Activated CD4-positive, alpha-beta T cell treated with anti-CD3 and anti-CD28 coated beads for 1 hour (primary cell): ENCODE measurements at places on chromosomes 7 and 10.
A peak's percentile ranks its signal among the peaks of the same experiment; 100 is the strongest.

DNA sequence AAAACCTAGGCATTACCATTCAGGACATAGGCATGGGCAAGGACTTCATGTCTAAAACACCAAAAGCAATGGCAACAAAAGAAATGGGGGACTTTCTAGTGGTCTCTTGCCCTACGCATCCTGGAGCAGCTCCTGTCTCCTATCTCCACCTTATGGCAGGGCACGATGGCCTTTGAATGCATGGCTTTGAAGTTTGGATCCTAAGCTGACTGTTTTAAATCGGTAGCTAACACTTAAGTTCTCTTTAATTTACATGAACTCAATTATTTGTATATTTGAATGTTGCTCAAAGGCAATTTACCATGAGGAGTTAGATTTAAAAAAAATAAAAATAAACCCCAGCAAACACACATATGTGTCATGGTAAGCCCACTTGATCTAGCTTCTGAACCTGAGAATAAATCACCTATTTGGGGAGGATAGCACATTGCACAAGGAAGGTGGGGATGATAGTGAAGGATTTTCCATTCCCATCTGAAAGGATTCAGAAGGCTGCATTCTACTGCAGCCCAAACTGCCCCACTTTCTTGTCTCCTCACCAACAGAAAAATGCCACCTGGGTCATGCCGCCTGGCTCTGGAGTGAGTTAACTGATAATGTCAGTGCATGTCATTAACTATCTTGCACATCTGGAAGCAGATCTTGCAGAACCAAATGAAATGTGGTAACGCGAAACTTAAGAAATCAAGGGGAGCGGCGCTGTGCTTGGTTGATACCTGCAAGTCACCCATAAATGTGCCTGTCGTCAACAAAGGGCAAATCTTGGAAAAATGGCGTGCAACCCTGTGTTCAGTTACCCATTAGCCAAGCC, 12.4 kb downstream of the KLF6 start:
- no peak for DNase-seq

DNA sequence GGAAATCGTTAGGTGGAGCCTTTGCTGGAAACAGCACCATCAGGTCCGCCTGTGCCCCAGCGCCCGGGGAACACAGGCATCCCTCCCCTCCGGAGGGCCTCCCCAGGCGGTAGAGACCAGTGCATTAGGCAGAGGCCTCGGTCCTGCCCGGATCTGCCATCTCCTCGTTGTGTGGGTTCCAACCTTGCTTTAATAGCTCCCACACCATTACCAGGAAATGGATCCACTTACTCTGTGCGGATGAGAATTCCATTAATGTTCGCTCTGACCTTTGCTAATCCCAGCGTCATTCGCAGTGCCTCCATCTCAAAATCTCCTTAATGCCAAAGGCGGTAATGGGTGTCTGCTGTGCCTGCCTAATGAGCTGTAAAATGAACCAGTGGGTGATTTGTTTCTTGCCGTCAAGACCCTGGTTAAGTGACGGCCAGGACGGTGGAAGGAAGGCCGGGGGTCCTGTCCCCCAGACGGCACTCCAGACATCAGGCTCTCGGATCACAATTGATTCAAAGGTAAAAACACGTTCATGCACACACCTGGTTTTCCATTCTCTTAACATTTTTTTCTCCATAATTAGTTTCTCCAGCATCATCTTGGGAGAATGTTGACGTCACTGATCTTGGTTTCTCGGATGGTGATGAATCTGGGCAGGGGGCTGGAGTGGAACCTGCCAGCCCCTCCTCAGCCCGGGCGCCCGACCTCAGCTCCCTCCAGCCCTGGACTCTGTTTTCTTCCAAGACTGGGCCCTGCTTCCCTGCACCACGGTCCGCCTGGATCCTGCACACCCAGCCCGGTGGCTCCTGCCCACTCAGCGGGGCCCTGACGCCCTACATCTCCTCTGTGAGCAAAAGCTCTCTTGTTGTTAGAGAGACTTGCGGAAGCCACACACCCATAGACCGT, 22.8 kb upstream of the FAM20C start:
- DNase-seq = no peak

GRCh38 chr7:157898261-157898660, 561.5 kb downstream of the DNAJB6 start:
- DNase-seq = no peak

- DNase-seq = no peak
These were observed 216.9 kb downstream of the LRMDA start for GRCh38 chr10:75648351-75648750.

DNA sequence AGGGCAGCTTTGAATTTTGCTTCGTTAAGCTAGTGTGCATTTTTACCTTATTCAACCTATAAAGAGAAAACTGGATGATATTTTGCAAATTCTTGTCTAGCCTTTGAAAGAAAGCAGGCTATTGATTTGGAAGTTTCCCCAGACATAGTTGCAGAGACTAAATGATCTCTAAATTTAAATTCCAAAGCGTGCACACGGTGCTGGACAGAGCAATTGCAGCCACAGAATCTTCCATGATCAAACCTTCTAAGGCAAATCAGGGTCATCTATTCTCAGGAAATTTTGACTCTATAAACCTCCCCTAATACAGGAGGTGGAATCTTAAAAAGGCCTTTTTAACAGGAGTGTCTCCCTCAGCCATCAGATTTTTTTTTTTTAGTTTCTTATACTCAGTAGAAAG, 159.9 kb downstream of the MDFIC start:
- no peak for DNase-seq

DNA sequence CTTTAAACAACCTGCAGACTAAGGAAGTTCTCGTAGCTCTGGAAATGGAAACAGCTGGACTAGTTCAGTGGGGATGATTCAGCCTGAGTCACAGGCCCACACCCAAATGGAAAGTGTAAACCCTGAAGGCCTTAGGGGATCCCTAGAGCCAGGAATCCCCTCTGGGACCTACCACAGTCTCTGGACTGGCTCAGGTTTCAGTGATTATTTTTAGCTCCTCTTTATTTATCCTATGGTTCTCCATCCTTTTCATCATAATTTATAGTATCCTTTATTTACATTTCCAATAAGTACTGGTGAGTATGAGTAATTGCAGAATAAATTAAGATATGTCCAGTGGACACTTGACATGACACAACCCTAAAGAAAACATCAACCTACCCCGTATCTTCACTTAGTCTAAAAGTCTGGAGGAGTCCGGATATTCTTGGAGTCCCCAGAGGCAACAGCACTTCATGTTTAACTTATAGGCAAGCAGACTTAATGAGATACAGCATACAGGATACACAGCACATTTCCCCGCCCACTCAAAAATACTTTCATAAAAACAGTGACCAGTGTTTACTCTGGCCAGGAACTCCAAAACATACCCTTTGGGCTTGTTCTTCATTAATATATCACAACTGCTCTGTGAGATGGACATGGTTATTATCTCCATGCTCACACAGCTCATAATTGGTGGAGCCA, 28.4 kb upstream of the SEMA3E start:
- no peak for DNase-seq

- DNase-seq = no peak
These were observed 71.9 kb downstream of the ELFN1 start for GRCh38 chr7:1741751-1742554.

- no peak for DNase-seq
These were observed 151.2 kb downstream of the PLXNA4 start for GRCh38 chr7:132424821-132425724.

GRCh38 chr10:124092860-124093773, at the start of gene CHST15:
Gene CHST15 (minus strand): TSS chr10:124093598. CDS start chr10:124046212, 47,386 bp downstream.
- DNase-seq = no peak

DNA sequence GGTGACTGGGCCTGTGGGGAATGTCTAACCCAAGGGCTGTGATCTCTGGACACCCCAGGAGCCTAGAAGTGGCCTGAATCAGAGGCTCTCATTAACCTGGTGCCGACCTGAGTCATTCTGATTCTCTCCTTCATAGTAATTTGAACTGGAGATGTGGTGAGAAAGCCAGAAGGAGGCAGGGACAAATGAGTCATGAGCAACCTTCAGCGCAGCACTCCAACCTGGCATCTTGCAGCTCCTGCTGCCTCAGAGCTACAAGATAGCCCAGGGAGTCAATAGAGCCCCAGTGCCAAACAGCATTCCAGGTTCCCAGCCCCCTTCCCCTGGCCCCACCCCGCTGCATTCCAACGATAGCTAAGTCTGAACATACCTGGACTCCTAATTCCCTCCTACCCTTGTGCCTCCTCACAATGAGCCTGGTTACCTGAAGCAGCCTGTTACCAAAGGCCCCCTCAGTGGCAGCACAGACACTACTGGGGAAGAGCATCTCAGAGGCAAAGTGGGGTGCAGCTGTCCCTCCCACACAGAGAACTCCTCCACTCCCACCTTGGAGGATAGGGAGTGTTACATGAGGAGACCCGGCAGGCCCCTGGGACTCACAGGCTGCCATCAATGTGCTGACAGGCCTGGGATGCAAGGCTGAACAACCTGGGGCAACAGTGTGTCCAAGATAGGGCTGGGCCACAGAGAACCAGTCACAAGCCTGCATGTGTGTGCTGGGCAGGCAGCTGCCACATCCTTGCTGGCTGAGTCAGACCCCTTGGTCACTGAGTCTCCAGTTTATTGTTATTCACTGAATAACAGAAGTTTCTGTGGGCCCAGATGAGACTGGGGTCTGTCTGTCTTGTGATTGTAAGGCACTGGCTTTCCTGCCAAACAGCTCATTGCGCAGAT, 76.8 kb upstream of the LEP start:
- DNase-seq = no peak

DNA sequence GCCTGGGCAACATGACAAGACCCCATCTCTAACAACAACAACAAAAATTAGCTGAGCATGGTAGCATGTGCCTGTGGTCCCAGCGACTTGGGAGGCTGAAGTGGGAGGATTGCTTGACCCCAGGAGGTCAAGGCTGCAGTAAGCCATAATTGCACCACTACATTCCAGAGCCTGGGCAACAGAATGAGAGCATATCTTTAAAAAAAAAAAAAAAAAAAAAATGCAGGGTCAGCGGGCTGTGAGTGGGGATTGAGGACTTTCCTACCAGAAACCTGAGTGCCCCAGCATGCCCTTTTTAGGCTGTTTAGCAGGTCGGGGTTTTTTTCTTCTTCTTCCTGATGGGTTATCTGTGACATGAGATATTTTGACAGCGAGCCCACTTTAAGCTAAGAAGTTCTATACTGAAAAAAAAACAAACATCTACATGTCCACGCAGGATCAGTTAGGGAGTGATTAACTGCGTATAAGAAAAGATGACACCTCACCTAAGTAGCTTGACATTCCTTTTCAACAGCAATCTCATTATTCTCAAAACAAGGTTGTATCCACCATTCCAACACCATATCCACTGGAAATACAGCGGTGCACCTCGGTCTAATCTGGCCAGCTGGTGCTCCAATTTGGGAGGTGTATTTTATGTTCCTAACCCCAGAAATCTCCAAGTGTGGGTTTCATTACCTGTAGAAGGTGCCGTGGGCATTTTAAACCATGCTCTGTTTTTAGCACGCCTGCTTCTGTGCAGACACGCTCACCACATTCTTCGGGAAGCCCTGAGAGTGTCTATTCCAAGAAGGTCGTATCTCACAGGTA, 13.8 kb upstream of the RFC2 start:
- DNase-seq = no peak

DNA sequence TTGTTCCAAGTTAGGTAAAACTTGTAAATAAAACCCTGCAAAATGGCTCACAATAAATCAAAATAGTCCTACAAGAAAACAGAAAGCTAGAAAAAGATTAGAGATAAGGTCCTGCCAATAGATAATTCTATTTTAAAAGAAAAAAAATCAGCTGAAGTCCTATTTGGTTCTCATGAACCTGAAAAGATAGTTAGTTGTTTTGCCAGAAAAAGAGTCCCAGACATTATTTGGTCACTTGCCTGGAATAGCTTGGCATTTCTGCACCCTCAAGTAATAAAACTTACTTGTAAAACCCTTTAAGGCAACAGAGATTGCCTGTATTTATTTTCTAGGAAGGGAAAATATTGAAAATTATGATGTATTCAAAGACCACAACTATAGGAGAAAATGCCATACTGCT, 47.7 kb downstream of the LRRN3 start:
- DNase-seq = no peak

DNA sequence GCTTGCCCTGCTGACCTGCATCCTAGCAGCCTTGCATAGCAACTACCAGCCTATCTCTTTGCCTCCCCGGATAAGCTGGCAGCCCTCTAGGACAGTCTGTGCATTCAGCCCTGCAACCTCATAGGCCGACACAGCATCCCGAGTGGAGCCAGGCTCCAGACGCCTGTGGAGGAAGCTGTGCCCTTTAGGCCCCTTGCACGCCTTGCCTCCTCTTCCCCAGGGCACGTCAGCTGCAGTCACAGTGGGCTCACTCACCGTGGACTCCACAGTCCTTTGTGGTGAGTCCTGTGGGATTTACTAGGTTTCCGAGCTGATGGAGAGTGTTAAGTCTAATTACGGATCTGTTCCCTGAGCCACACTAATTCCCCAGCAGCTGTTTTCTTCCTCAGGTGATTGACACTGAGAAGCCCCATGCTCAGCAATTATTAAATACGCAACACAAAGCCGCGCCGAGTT, 540.0 kb downstream of the TCERG1L start:
- DNase-seq = no peak

GRCh38 chr10:85222300-85222699, 893.9 kb downstream of the CCSER2 start:
- DNase-seq = no peak

DNA sequence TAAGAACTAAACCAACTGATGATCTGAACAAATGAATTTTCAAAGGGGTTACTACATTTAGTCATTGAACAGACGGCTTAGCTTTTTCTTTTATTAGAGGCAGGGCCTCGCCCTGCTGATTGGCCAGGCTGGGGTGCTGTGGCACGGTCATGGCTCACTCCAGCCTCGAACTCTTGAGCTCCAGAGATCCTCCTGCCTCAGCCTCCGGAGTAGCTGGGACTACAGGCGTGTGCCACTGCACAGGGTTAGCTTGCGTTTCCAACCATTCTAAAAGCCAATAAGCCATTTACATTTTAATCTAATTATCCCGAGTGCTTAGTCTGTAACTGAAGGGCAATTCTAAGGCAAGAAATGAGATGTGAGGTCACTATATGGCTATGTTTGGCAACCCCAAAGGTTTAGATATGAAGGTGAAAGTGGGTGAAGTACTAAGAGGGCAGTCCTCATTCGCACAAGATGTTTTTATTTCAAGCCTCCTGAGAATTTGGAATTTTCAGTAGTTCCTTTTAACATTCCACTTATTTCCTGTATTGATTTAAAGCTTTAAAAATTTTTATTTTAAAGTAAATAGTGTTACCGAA, 1.6 kb upstream of the CDK13 start:
- no peak for DNase-seq

DNA sequence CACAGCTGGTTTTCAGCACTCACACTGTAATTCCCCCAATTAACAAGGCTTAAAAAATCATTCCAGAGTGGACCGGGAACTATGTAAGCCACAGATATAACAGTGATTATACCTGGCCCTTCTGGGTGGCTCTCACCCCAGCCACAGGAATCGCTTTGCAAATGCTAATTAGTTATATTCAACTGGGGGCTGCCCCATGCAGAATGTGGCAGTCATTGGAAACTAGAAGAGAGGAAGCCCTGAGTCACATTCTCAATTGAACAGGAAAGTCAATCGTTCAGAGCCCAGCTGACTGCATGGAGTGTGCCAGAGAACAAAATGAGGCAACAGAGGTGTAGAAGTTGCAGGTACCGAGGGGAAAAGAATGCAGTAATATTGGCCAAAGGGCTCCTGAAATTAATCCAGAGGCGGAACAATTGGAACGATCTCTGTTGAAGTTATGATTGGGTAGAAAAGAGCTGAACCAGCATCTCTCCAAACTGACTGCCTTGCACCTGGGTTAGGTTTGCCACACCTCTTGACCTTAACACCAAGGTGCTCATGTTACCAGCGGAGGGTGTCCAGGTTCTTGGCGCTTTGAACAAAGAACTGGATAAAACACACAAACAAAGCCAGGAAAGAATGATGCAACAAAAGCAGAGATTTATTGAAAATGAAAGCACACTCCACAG, 909.7 kb upstream of the AUTS2 start:
- DNase-seq = no peak

GRCh38 chr7:22782616-22783232, 39.9 kb downstream of the TOMM7 start:
- peak; percentile 45 for DNase-seq
